Left lung (tissue), 14 donors: ENCODE measurements at places on chromosomes 13 and 19. TPM values are rescaled to one million over a fixed set of nuclear protein-coding genes. Genes with fewer than 3 reads are reported as not detected.

WDR87 gene
- total RNA-seq = not detected

PLPP2 gene
- total RNA-seq = 3.2 TPM

- no peaks in the 10 kb centered on the region for H3K36me3 ChIP-seq
- no peaks in the 10 kb centered on the region for H3K27me3 ChIP-seq
- H3K27ac ChIP-seq = no peak overlapping the region
- H3K4me1 ChIP-seq = no peaks in the 10 kb centered on the region
Observed at GRCh38 chr13:28684257-28684656, 25.3 kb downstream of the POMP start.

GRCh38 chr13:74132152-74132775 is 1.9 kb downstream of the KLF12 start:
- H3K36me3 ChIP-seq = no peaks in the 10 kb centered on the region
- H3K4me1 ChIP-seq = peaks cover 4% of the 10 kb centered on the region
- H3K4me3 ChIP-seq = peak overlapping the region; percentile 73
- H3K27me3 ChIP-seq = peaks cover 52% of the 10 kb centered on the region
- no peak for DNase-seq

DNA sequence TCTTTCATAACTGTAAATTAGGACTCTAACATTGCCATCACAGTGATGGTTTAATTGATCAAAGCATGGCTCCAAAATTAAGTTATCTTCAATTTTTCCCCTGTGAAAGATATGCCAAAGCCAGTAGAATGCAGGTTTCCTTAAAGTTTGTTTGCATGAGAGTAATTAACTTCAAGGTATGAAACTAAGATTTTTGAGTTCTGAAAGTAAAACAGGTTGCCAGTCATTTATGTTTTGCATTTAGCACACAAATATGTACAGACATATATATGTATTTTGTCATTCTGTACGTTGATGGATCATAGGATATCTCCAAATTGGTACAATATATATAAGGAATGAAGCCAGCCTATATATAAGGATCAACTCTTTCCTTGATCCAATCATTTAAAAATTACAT is 23.6 kb upstream of the NDFIP2 start:
- no peaks in the 10 kb centered on the region for H3K27me3 ChIP-seq
- H3K36me3 ChIP-seq = no peaks in the 10 kb centered on the region
- no peak overlapping the region for H3K27ac ChIP-seq
- no peak for DNase-seq

GRCh38 chr13:61417086-61417570 is 1.5 kb upstream of the PCDH20 start:
- H3K27ac ChIP-seq = no peak overlapping the region
- DNase-seq = no peak
- peaks cover 36% of the 10 kb centered on the region for H3K27me3 ChIP-seq
- no peak overlapping the region for H3K4me3 ChIP-seq
- no peaks in the 10 kb centered on the region for H3K4me1 ChIP-seq
- no peaks in the 10 kb centered on the region for H3K36me3 ChIP-seq

GRCh38 chr19:33388231-33388724 is 14.8 kb downstream of the CEBPG start:
- H3K4me3 ChIP-seq = no peak overlapping the region
- H3K27ac ChIP-seq = no peak overlapping the region
- peaks cover 53% of the 10 kb centered on the region for H3K4me1 ChIP-seq
- H3K36me3 ChIP-seq = peaks cover 36% of the 10 kb centered on the region
- no peak for DNase-seq

DNA sequence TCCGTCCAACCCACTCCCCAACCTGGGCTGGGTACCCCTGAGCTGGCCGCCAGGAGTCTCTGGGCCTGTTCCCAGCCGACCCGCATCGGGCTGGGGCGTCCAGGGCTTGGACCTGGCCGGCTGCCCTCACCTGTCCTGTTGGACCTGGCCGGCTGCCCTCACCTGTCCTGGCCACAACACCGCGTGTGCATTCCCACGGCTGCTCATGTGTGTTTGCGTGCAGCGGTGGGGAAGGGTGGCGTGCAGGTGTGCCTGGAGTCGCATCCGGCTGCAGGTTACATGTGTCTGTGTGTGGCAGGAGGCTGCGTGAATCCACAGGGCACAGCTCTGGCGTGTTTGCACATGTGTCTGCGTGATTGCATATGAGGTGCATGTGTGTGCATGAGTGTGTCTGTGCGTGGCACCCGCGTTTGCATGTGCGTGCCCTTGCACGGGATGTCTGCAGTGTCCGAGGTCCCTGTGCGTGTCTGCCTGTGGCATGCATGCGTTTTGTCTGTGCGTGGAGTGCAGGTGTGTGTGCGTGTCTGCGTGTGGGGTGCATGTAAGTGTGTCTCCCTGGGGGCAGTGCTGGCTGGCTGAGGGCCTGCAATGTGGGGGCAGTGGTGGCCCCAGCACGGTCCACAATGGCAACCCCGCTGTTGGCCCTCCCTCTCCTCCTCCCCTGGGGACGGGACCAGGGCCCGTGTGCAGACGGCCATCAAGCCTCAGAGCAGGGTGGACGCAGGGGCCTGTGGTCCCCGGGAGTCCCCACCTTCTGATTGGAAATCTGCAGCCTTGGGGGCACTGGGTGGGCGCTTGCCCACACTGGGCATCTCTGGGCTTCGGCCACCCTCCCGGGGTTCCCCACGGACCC is 3.4 kb downstream of the EFNA2 start:
- no peak for DNase-seq
- H3K4me1 ChIP-seq = no peaks in the 10 kb centered on the region
- no peaks in the 10 kb centered on the region for H3K36me3 ChIP-seq
- H3K4me3 ChIP-seq = no peak overlapping the region
- no peak overlapping the region for H3K27ac ChIP-seq

GRCh38 chr13:37303606-37304005 is 198.1 kb upstream of the CSNK1A1L start:
- no peaks in the 10 kb centered on the region for H3K4me1 ChIP-seq
- H3K4me3 ChIP-seq = no peak overlapping the region
- no peak for DNase-seq
- H3K36me3 ChIP-seq = no peaks in the 10 kb centered on the region
- no peaks in the 10 kb centered on the region for H3K27me3 ChIP-seq

DNA sequence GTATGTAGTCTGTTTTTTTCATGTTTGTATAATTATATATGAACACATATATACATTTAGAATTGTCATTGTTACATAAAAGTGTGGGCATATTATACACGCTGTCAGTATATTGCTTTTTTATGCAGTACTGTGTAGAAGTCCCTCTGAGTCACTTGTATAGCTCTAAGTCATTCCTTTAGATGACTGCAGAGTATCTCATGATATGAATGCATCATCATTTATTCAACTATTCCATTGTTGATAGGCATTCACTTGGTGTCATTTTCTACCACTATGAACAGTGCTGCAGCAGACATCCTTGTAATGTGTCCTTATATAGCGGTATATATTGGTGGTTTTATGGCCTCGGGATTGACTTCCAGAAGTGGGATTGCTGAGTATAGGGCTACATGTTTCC is 15.3 kb downstream of the RFXAP start:
- no peak for DNase-seq
- no peaks in the 10 kb centered on the region for H3K27me3 ChIP-seq
- no peaks in the 10 kb centered on the region for H3K36me3 ChIP-seq
- H3K4me3 ChIP-seq = no peak overlapping the region

DNA sequence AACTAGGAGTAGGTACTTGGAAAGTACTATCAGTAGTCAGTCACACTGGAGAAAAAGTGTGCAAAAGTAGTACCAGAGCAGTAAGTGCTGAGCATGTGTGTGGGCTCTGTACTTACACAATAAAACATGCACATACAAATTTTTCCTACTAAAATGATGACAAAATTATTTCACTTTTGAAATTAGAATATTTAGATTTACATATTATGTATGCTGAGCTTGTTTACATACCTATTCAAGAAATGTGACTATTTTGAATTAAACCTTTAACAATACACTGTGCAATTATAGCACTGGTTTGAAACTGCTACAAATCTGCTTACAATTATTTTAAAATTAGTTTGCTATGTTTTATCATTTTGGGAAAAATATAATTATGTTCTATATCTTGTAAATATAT is 2781.6 kb upstream of the PCDH20 start:
- H3K4me1 ChIP-seq = no peaks in the 10 kb centered on the region
- H3K4me3 ChIP-seq = no peak overlapping the region
- H3K27ac ChIP-seq = no peak overlapping the region
- no peak for DNase-seq

- H3K4me3 ChIP-seq = no peak overlapping the region
- H3K4me1 ChIP-seq = peaks cover 11% of the 10 kb centered on the region
- H3K27ac ChIP-seq = peak overlapping the region; percentile 69
- DNase-seq = no peak
- no peaks in the 10 kb centered on the region for H3K36me3 ChIP-seq
Observed at GRCh38 chr13:98975822-98976261, 2.0 kb downstream of the DOCK9 start.

DNA sequence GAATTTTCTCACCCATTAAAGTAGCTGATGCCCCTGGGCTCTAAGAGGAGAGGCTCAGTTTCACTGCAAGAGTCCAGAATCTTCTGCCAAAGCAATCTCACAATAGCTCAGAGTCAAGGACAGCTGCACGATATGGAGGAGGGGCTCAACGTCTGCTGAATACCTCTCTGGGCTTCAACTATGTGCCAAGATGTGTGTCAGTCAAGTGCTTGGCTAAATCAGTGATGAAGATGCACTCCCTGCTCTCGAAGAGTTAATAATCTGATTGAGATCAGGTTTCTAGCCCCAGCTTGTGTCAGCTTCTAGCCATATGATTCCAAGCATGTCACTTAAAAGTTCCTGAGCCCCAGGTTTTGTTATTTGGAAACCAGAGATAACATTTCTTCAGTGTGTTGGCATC is 46.8 kb downstream of the KLF12 start:
- no peaks in the 10 kb centered on the region for H3K4me1 ChIP-seq
- no peak overlapping the region for H3K4me3 ChIP-seq
- no peak for DNase-seq
- H3K36me3 ChIP-seq = no peaks in the 10 kb centered on the region
